PC-9 (cell line): ENCODE measurements at places on chromosomes 12 and 14. TPM values are rescaled to one million over a fixed set of nuclear protein-coding genes. Genes with fewer than 3 reads are reported as not detected.

P2RX2 gene
- total RNA-seq: not detected in 2 replicates

CPNE8 gene
- 10.7 and 18.3 TPM in 2 replicates for total RNA-seq

STAC3 gene
- 1.3 and 2.2 TPM in 2 replicates for total RNA-seq

RTL1 gene
- total RNA-seq: not detected in 2 replicates

RGS6 gene
- total RNA-seq: not detected in 2 replicates

CCDC177 gene
- total RNA-seq: not detected in 2 replicates

TPPP2 gene
- total RNA-seq: not detected in 2 replicates

TRHDE gene
- total RNA-seq: 0.15 and 0.74 TPM in 2 replicates

SYCP3 gene
- 0.09 TPM in 1 of 2 replicates, not detected in the other for total RNA-seq

TSPAN8 gene
- total RNA-seq: 1.9 and 2.9 TPM in 2 replicates

DRAM1 gene
- total RNA-seq: 6.0 and 6.2 TPM in 2 replicates

CCDC38 gene
- total RNA-seq: 0.25 and 0.35 TPM in 2 replicates

KRT3 gene
- total RNA-seq: 0.24 and 0.73 TPM in 2 replicates

ANO2 gene
- total RNA-seq: not detected in 2 replicates

IFNG-AS1 gene
- total RNA-seq: not detected in 2 replicates

DNA sequence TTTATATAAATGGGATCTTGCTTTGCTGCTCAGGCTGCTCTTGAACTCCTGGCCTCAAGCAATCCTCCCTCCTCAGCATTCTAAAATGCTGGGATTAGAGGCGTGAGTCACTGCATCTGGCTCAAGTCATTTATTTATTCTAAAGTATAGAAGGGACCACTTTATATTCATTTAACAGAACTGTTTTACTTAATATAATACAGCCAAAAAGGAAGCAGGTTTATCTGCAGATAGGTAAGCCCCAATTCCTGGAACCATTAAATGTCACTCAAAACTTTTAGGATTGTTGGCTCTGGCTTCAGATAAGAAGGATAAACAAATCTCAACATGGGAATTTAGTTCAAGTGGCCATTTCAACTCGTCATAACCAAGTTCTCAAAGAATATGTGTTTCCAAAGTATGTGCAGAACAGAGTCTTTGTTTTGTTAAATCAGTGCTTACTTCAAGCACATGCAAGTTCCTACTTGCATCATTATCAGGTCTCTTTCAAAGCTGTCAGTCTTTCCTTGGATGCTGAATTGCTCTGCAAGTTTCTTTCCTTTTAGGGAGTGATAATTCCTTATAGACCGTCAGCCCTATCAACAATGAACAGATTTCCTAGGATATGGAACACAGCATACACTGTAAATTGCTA, 60.4 kb downstream of the KITLG start:
- no peak for DNase-seq

- peak; percentile 50 for DNase-seq
Measured at GRCh38 chr14:23829736-23830471, 123.7 kb upstream of the DHRS4 start.

DNA sequence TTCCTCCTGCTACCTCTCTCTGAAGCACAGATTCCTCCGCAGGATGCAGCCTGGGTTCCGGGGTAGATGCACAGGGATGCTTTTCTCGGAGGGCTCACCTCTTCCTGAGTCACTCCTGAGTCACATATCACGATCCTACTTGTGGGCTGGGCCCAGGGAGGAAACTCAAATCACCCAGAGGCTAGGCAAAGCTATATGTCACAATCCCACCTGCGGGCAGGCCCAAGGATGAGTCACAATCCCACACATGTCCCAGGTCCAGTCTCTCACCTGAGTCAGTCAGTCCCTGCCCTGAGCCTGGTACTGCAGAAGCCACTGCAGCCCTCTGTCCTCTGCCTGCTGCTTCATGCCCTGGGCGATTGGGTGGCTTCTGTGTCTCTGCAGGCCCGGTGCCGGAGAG, 149.0 kb upstream of the GSC start:
- DNase-seq: no peak

DNA sequence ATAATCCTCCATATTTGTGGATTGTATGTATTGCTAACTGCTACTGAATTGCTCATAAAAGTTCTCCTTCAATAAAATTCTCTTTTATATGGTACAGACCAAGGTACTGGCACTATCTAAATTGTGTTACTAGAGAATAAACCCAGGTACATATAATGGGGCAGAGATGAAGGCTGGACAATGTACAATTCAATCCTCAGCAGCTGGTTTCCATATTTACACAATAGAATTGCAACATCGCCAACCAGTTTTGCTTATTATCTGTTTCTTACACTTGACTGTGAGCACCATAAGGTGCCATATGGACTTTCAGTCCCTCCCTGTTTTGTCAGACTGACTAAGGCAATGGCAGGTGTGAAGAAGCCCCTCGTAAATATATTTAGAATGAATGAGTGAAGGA, 18.1 kb downstream of the KITLG start:
- no peak for DNase-seq

DNA sequence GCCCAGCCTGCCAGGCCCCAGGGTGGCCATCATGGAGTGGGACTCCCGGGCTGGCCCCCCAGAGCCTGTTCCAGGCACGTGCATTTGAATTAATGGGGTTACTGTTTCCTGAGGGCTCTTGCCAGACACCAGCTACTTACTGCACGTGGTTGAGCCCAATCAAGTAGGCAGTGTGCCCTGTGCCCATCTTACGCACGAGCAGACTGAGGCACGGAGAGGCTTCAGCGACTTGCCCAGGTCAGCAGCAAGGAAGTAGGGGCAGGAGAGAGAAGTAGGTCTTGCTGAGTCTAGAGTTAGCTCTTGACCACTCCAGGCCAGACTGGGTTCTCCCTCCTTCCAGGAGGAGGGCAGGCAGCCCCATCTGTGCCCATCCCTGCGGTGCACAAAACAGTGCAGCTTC, 67.7 kb downstream of the DIO3 start:
- DNase-seq: no peak

DNA sequence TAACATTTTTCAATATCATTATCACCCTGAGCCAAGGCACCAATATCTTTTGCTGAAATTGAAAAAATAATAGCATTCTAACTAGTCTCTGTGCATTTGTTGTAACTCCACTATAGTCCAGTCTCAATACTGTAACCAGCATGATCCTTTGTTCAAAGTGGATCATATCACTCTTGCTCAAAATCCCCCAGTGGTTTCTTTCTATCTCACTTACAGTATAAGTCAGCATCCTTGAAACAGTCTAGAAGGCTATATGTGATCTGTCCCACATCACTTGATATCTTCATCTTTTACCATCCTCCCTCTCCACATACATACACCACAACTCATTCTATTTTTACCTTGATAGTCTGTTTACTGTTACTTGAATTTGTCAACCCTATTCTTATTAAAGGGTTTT, 435.7 kb downstream of the CCER1 start:
- DNase-seq: no peak

GRCh38 chr14:36747411-36748184, 85.9 kb downstream of the PAX9 start:
- DNase-seq: no peak

DNA sequence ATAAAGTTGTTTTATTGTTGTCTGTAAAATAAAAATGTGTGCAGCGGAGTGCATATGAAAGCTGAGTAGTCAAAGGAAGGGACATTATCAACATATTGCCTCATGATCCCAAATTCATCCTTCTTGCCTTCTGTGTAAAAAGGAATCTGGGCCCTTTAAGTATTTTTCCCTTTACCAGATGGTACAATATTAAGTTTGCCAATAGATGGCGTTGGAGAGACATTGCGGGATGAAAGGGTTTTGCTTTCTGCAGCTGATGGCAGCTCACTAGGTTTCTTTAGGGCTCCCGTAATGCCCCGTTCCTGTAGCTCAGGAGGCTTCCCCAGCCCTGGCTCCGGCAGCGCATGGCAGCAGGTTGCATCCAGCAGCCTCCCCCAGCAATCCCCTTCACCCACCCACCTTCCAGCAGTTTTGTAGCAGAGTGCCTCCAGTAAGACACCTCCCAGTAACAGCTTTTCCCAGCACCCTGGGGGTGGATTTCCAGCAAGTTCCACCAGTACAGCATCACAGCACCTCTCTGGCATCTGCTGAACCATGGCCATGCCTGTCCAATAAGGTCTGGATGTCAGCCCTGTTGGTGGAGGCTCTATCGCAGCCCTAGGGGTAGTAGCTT, 354.4 kb downstream of the MED13L start:
- peak; percentile 3 for DNase-seq

DNA sequence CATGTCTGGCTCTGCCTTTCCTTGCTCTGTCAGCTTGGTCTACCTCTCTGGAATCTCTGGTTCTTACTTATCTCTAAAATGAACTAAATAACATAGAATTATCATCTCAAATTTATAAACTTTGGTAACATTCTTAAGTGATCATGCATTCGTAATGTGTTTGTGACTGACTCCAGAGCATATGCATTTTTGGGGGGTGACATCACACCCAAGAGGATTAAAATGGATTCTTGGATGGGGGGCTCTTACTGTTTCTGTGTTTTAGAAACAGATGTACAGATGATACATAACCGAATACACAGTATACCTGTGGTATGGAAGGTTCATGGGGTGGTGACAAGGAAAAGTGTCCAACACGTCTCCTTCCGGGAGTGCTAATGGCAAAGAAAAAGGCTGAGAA, 1162.1 kb downstream of the VRK1 start:
- no peak for DNase-seq

GRCh38 chr14:33568935-33569579, 381.8 kb downstream of the EGLN3 start:
- no peak for DNase-seq

DNA sequence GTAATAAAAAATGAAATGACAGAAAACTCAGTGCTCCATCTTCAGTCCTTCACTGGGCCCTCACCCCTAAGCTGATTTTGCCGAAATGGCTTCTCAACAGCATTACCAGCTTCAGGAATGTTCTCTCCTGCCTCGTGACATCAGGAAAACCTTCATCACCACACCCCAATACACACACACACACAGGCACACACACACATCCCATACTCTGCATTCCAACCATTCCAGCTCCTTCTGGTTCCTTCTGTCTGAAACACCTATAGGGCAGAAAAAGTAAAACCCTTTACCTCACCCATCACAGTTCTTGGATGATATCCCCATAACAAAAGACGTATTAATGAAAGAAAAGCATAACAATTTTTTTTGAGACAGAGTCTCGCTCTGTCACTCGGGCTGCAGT, 75.9 kb downstream of the CCDC60 start:
- DNase-seq: no peak

GRCh38 chr14:60655898-60656685, 6.8 kb upstream of the SIX1 start:
- no peak for DNase-seq

GRCh38 chr12:75735853-75736252, 224.4 kb upstream of the KRR1 start:
- no peak for DNase-seq

- peak; percentile 95 for DNase-seq
Measured at GRCh38 chr12:52925717-52926595, 21.1 kb upstream of the KRT8 start.

- DNase-seq: no peak
Measured at GRCh38 chr14:69804902-69805301, 7.9 kb upstream of the SLC10A1 start.

DNA sequence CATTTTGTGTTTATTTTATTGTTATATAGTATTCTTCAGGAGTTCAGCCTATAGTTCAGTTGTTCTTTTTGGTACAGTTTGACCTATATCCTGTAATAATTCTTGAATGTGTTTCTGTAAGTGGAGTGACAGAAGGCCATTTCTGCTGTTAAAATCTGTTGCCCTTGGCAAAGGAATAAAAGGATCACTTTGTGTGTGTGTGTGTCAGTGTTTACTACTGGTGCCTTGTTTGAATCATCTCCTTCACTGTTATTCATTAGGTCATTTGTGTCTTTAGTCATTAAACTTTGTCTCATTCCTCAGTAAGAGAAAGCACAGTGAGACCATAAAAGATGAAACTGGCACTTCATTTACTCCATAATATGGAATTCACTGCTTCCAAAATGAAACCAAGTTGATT, 130.7 kb downstream of the TMTC2 start:
- DNase-seq: no peak

DNA sequence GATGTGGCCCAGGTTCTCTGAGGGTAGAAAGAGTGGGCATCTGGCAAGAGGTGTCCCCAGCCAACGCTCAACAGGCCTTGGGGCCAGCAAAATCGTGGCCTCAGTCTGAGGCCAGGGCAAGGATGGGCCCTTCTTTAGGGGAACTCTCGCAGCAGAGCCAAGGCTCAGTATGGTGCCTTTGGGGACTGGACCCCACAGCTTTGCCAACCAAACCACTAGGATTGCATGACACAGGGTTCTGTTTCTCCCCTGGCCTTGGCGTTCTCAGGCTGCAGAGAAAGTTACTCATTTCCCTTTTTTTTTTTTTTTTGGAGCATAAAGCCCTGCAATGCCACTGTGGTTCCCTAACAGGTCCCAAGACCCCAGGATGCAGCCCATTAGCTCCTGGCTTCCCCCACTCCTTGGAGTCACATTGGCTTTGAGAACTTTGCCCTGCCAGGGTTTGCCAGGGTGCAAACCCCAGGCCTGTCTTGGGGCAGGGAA, 100.6 kb downstream of the LGMN start:
- DNase-seq: no peak
